ENCODE measurements at places on chromosomes 13 and 19.

- no peak for DNase-seq
Observed at GRCh38 chr13:37741536-37741935, 128.0 kb downstream of the TRPC4 start.

DNA sequence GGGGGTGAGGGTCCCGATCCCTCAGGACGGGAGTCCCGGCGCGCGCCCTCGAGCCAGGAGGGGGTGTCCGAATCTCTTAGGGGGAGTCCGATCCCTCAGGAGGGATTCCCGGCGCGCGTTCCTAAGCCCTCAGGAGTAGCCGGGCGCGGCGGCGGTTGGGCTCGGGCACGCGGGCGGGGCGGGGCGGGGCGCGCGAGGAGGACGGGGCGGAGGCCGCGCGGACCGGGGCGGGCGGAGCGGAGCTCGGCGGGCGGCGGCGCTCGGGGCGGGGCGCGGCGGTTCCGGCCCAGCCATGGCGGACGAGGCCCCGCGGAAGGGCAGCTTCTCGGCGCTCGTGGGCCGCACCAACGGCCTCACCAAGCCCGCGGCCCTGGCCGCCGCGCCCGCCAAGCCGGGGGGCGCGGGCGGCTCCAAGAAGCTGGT, at the start of gene CUL4A:
CUL4A (plus strand) TSS at position 278 of the 423 bp plus-strand sequence; CDS start at position 293, 15 bp downstream.
- peak; percentile 67 for DNase-seq

DNA sequence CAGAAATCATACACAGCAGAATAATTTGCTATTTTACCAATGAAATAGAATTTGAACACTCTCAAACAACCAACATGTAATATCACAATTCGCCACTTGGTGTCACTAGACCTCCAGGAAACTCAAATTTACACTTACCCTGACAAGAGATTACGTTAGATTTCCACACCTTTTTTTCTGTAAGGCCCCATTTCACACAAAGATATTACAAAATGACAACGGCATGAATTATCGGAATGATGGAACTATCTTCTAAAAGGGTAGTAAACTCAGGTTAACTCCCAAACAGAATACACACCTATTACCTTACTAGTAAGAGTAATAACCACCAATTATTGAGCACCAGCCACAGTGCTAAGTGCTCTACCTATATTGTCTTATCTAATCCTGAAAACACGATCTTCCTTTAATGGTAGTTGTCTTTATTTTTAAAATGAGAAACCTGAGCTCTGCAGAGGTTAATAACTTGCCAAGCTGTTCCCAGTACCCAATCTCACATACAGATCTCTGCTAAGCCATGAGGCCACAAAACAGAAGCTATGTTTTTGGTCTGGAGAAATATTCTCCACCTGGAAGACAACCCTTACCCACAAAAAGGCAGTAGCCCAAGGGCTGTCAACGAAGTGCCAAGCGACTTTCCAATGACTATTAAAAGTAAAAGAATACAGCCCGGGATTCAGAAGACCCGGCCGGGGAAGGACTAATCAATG, 152.4 kb downstream of the DCLK1 start:
- DNase-seq = no peak

GRCh38 chr13:24220086-24220703, 59.7 kb downstream of the SPATA13 start:
- peak; percentile 44 for DNase-seq

GRCh38 chr13:73307481-73307880, 248.7 kb downstream of the KLF5 start:
- no peak for DNase-seq
